ENCODE measurements at places on chromosomes 6 and 20.

GRCh38 chr20:58228103-58228483, 360 bp downstream of the ANKRD60 start:
- DNase-seq = peak; percentile 12

DNA sequence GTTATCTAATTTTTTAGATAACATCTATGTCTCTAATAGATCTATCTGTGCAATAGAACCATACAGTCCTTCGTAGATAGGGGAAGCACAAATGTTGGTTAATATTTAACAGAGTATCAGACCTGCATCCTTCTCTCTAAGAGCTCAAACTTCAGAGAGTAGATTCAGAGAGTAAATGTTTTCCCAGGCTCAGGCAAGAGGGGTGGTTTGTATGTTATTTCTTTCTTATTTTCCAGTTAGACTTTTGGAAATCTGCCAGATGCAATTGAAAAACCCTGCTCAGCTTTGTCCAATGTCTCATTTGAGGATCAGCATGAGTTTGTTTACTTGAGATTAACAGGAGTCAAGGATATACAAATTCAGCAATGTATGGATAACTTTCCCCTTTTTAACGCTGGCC, 361.9 kb downstream of the BCKDHB start:
- no peak for DNase-seq

- DNase-seq = no peak
Observed at GRCh38 chr6:34531580-34532201, 24.4 kb downstream of the SPDEF start.

GRCh38 chr20:43915211-43916072, 790 bp downstream of the TOX2 start:
- DNase-seq = no peak
